ENCODE measurements at places on chromosomes 11 and 22. TPM values are rescaled to one million over a fixed set of nuclear protein-coding genes. Genes with fewer than 3 reads are reported as not detected.

CCDC81 gene
- polyA plus RNA-seq: 2.6 TPM

OR52R1 gene
- polyA plus RNA-seq: not detected

GGTLC2 gene
- polyA plus RNA-seq: not detected

FGF19 gene
- not detected for polyA plus RNA-seq

MYBPC3 gene
- 476 TPM for polyA plus RNA-seq

TBX1 gene
- 0.71 TPM for polyA plus RNA-seq

HIC2 gene
- 9.4 TPM for polyA plus RNA-seq

GTSE1 gene
- polyA plus RNA-seq: 32.6 TPM

MPPED2 gene
- 54.4 TPM for polyA plus RNA-seq
